Activated B cell treated with CpG ODN at 0.5 μM for 24 hours (primary cell): ENCODE measurements at places on chromosomes 16 and 17. TPM values are rescaled to one million over a fixed set of nuclear protein-coding genes. Genes with fewer than 3 reads are reported as not detected.

KRT31 gene
- total RNA-seq = not detected in 2 replicates

KRT25 gene
- not detected in 2 replicates for total RNA-seq

TUBG2 gene
- 8.6 and 9.4 TPM in 2 replicates for total RNA-seq

CACNA1G gene
- 0.07 TPM in 1 of 2 replicates, not detected in the other for total RNA-seq

CYLD gene
- total RNA-seq = 116 and 122 TPM in 2 replicates

OTOP2 gene
- not detected in 2 replicates for total RNA-seq

CBX8 gene
- total RNA-seq = 4.0 and 4.9 TPM in 2 replicates

C17orf78 gene
- total RNA-seq = not detected in 2 replicates

GNAO1 gene
- 0.53 and 0.78 TPM in 2 replicates for total RNA-seq

MYOCD gene
- 8.0 and 8.7 TPM in 2 replicates for total RNA-seq

KRT16 gene
- not detected in 2 replicates for total RNA-seq

SP6 gene
- 0.09 TPM in 1 of 2 replicates, not detected in the other for total RNA-seq

HOXB5 gene
- not detected in 2 replicates for total RNA-seq

ABI3 gene
- total RNA-seq = 6.5 and 9.7 TPM in 2 replicates

DNA sequence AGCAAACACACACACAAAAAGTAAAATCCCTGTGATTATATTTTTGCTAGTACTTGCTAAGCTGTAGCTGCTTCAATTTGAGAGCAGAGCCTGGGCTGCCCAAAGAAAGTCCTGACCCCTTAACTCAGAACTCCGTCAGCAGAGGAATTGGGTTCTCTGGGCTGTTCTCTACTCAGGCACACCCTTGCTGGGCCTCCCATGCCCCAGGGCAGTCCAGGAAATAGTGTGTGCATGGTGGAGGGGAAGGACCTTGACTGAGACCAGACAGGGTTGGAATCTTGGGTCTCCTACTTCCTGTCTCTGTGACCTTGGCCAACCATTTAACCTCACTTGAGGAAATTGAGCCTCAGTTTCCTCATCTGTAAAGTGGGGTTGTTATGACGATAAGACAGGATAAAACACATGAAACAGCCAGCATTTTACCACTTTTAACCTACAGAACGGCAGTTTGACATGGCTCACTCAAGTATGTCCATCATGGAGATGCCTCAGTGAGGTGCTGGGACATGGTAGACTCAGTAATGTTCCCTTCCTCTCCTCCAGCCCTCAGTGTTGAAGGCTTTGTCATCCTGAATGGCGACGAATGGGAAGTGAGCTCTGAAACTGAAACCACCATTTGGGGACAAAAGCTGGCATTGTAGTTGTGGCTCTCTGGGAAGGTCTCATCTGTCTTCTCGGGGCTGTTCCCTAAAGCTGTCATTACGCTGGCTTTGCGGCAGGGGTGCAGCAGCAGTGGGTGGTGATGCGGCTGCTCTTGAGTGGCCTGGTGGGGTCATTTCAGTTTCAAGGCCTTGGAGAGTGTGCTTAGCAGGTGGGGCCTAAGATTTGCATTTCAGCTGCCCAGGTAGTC, 74.9 kb downstream of the CMIP start:
- no peak for DNase-seq

- DNase-seq = no peak
These were observed 23.8 kb downstream of the FAM222B start for GRCh38 chr17:28818819-28819221.

- DNase-seq = peak; percentile 49
These were observed 10.2 kb upstream of the MPP2 start for GRCh38 chr17:43917348-43918025.

DNA sequence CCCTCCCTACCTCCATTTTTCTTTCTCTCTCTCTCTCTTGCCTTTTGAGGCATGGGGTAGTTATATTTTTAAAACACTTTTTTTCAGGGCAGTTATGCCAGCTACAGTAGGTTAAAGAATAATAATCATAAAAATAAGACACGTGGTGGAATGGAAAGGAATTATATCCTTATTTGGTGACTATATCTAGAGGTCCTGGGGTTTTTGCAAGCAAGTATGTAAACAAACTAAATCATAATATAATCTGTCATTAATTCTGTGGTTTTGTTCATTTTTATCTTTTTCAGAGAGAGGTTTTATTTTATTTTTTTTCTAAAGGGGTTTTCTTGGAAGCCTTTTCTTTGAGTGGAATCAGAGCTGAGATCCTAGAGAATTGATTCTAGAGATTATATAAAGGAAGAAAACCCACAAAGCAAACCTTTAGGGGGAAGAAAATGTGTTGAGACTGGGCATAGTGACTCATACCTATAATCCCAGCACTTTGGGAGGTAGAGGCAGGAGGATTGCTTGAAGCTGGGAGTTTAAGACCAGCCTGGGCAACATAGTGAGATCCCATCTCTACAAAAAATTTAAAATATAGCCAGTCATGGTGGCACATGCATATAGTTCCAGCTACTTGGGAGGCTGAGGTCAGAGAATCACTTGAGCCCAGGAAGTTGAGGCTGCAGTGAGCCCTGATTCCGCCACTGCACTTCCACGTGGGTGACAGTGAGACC, 53.2 kb downstream of the NQO1 start:
- DNase-seq = no peak

- DNase-seq = no peak
These were observed 106.7 kb upstream of the FOXF1 start for GRCh38 chr16:86403541-86404163.

DNA sequence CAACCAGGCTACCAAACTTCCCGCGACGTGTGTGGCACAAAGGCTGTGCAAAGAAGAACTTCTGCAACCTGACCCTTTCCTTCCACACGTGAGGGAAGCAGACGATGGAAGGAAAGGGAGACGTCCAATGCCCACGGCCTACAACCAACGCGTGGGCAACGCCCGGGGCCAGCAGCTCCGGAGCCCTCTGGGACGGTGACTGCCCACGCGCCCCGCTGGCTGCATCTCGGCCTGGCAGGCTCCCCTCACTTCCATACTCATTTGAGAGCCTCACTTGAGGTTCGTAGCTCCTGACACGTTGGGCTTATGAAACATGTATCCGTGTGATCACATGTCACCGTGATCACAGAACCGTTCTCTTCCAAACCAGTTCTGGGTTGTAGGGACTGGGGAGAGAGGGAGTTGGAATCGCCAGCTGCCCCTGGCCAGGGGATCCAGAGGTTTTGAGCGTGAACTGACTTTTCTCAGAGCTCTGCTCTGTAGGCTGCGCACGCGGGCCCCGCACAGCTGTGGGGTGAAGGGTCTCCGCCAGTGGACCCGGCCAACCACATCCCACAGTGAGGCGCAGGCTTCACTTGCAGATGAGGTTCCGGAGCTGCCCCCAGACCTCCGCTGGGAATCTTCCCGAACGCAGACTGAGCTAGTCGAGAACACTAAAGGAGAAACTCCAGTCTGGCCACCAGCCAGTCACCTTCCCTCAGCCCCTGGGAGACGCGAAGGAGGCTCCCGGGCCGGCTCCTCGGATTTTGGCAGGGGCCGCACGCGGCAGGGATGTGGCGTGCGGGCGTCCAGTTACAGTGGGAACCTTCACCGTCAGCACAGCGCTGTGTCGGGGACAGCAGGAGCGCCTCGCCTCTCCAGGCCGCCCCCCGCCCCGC, 1.0 kb downstream of the LMF1 start:
- no peak for DNase-seq

GRCh38 chr16:64311241-64311640, 810.6 kb downstream of the CDH11 start:
- DNase-seq = no peak

DNA sequence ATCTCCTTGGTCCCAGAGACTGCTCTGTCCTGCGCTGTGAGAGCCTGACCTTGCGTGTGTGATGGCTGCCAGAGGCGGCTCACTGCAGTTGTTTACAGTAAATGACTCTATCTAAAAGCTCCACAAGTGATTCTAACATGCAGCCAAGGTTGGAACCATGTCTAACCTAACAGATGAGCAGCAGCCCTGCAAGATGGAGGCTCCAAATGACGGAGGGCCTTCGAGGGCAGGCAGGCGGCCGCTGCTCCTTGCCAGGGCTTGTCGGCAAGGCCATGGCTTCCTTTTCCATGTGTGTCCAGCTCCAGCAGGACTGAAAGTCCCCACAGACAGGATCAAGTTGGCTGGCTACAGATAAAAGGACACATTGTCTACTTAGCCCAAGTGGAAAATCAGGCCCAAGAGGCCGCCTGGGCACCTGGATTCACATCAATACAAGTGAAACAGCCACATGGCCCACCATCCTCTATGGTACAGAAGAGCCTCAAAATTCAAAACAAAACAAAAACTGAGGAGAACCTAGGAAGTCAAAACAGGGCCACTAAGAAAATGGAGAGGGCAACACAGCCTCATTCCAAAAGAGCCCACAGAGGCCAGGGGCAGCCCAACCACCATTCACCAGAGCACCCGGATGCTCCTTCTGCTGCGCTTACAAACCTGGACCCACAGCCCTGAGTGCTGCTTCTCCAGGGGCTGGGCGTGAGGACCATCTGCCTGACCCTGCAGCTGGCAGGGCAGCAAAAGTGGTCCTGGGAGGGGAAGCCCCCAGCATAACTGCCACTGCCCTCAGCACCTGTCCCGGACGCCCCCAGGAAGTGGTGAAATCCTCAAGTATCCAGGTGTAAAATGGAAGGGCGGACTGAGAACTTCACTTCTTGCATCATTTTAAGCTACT, 65.0 kb downstream of the AMFR start:
- DNase-seq = peak; percentile 7

DNA sequence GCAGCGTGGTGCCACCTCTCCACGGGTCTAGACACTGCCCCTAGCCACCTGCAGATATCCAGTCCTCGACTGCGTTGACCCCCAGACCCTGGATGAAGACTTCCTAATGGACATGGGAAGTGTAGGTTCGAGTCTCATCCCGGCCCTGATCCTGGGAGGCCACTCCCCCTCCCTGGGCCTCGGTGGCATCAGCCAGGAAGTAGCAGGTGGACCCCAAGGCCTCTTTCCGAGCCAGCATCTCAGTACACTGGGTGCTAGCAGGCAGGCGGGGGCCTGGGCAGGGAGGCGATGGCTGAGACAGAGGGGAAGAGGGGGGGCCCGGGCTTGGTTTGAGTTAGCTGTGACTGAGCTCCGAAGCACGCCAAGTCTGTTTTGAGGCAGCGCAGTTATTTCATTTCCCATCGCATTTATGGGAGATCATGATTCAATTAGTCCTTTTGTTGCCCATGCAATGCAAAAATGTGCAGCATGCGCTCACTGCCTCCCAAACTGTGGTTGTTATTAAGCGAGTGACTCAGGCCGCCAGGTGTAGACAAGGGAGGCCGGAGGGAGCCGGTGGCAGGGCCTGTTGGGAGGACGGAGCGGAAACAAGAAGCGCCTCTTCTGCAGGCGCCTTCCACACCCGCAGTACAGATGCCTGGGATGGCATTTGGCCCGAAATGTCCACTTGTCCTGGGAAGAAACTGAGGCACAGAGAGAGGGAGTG, 25.3 kb upstream of the ZNF469 start:
- no peak for DNase-seq

- no peak for DNase-seq
These were observed 169.5 kb upstream of the ZNF267 start for GRCh38 chr16:31704138-31704537.

- DNase-seq = peak; percentile 71
These were observed 1.1 kb downstream of the RAI1 start for GRCh38 chr17:17682293-17682736.

GRCh38 chr16:49788986-49789385, 66.9 kb downstream of the ZNF423 start:
- DNase-seq = no peak

GRCh38 chr16:47395733-47396498, 64.9 kb downstream of the ITFG1 start:
- no peak for DNase-seq

DNA sequence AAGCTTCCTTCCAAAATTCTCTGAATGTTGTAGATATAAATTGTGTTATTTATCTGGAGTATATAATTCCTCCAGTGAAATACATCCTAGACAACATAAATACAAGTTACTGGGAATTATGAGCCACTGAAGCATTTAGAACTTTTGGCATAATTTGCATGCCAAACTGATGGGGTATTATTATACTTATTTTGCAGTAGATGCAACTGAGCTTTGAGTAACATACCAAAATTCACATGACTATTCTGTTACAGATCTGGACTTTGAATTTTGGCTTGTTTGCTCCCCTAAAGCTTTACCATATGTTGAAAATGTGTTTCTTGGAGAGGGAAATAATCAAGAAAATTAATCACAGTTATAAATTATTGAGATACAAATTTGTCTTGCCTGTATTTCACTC, 372.5 kb downstream of the CDH11 start:
- no peak for DNase-seq

- DNase-seq = no peak
These were observed 47.1 kb upstream of the AKTIP start for GRCh38 chr16:53549970-53550690.

- no peak for DNase-seq
These were observed 26.5 kb upstream of the SLC39A11 start for GRCh38 chr17:73118951-73119391.

- DNase-seq = no peak
These were observed 29.3 kb downstream of the STH start for GRCh38 chr17:46028374-46028773.

- peak; percentile 73 for DNase-seq
These were observed at the start of gene ZDHHC1 for GRCh38 chr16:67415872-67416793. Gene ZDHHC1 (minus strand): TSS chr16:67416477. CDS start chr16:67407775, 8,702 bp downstream.

DNA sequence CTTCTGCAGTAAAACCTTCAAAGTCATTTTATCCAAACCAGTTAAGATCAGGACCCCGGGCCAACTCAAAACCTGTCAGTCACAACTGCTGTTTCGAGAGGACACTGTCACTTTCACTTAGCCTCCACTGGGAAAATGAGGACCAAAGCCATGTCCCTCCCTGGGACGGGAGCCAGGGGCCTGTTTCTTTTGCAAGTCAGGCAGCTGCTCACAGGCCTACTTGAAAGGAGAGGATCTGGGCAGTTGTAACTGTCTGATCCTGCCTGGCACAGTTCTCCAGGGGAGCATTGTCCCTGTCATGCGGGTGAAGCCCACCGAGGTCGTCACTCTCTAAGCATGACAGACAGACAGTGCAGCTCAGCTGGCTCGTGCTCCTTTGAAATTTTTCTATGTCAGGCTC, 276.2 kb downstream of the NPIPA8 start:
- no peak for DNase-seq

GRCh38 chr17:73069841-73070240, 22.6 kb downstream of the SLC39A11 start:
- DNase-seq = no peak
